ENCODE measurements at places on chromosomes 3 and 15. TPM values are rescaled to one million over a fixed set of nuclear protein-coding genes. Genes with fewer than 3 reads are reported as not detected.

- DNase-seq = no peak
Measured at GRCh38 chr3:64289622-64290021, 64.4 kb upstream of the PRICKLE2 start.

DNA sequence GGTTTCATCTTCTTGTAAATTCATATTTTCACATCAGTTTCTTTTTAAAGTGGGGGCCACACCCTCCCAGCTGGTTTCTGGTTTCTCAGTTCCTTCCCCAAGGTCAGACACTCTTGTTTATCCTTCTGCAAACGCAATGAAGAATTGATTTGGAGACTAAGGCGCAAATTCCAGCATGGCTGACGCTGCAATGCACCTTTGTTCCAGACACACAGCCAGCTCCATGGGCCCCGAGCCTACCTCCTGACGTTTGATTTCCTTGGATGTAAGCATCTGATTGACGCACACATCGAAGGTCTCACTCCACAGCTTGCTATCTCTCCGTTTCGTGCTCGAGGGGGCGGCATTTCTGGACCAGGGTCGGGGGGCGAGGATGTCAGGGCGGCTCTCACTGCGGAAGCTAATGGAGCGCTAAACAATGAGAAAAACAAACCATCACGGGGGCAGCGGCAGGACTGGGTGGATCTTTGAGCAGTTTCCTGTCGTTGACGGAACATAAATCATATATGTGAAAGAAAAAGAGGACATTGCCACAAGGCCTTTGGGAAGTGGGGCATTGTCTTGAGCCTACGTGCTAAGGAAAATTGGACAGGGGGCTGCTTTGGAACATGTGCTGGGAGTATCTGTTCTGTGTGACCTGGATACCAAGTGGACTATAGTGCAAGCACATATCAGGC lies 46.9 kb downstream of the ARHGEF3 start:
- DNase-seq = no peak

GRCh38 chr15:92452143-92452542 lies 58.5 kb downstream of the ST8SIA2 start:
- DNase-seq = no peak

DNA sequence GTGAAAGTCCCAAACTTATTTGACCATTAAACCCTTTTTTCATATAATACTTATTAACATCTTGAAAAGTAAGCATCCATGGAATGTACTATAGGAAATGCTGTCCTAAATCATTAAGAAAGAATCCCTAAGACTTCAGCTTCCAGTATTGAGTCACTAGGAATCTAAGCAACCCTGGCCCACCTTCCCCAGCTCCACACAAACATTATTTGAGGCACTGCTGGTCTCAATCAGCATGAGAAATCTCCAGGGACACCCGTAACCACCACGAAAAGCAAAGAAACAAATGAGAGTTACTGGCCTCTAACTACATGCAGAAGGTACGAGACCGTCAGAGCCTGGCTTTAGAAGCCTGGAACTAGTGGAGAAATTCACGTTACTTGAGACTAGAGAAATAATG lies 68.2 kb downstream of the POLQ start:
- no peak for DNase-seq

DNA sequence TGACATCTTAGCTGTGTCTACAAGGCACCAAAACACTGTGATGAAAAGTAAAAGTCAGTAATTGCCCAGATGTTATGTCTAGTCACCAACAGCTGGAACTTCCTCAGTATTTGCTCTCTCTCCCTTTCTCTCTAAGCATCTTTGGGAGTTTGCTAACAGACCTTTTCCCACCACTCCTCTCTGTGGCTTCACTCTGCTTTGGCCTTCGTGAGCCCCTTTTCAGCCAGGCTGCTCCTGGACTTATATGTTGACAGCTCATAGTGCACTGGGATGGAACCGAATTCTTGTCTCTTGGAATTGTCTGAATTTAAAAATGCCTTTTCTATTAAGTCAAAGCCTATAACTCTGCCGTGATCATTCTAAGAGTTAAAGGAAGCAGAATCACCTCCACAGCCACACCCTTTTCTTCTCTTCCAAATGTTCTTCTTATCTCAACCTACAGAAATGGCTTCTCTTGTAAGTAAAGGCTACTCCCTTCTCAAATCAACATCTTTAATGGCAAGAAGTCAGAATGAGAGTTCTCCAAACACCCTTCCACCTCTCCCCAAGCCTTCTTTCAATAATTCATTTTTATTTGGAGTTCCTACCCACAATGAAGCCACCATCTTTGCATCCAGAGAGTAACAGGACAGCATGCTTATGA lies 17.2 kb upstream of the FOXP1 start:
- DNase-seq = no peak

- no peak for DNase-seq
Measured at GRCh38 chr3:37984596-37984995, 6.0 kb upstream of the VILL start.

Gene CKMT1A
- 2.1 TPM for total RNA-seq

Gene XIRP1
- total RNA-seq = not detected

Gene CCR1
- total RNA-seq = 34.2 TPM

Gene LYSMD2
- 8.9 TPM for total RNA-seq

Gene CPN2
- not detected for total RNA-seq

Gene TUSC7
- total RNA-seq = not detected

Gene ANKRD63
- total RNA-seq = not detected

Gene CFAP44
- 8.4 TPM for total RNA-seq
